ENCODE measurements at places on chromosomes 3 and 15.

GRCh38 chr15:25805031-25805430, 58.1 kb downstream of the ATP10A start:
- DNase-seq, result no peak

DNA sequence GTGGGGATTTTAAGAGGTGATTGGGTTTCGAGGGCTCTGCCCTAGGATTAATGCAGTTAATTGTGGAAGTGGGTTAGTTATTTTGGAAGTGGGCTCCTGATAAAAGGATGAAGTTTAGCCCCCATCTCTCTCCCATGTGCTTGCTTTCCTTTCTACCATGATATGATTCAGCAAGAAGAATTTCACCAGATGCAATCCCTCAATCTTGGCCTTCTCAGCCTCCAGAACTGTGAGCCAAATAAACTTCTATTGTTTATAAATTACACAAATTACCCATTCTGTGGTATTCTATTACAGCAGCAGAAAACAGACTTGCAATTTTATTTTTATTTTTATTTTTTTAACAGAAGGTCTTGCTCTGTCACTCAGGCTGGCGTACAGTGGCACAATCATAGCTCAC, 27.3 kb upstream of the UBE2E1 start:
- DNase-seq, result no peak

- no peak for DNase-seq
Measured at GRCh38 chr3:109072194-109072593, 45.7 kb downstream of the MORC1 start.

GRCh38 chr3:186100398-186100797, 8.5 kb downstream of the ETV5 start:
- no peak for DNase-seq

DNA sequence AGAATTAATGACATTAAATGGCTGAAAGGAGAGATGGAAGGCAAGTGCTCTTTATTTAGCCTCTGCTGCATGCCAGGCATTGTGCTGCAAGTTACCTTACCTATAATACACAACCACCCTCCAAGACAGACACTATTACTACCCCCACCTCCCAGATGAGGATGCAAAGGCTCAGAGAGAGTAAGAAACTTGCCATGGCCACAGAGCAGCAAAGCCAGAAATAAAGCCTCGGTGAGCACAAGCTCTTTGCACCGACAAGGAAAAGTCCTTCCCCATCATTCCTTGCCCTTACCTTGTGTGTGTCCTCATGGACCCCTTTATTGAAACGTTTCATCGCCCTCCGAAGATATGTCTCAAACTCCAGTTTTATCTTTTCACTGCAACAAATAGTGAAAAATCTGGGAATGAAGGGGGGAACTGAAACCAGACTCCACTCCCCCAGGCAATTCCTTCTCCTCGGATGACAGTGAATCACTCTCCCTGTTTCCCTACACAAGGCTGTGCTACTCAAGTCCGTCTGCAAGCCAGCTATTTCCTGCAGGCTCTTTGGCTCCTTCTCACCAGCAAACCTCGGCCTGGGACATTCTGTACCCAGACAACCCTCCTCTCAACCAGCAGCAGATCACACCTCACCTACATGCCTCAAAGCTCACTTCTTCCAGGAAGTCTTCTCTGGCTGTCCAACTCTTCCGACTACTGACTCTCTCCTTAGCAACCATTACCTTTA, 11.4 kb downstream of the XPC start:
- DNase-seq, result no peak

GRCh38 chr3:99418709-99419108, 219.7 kb upstream of the COL8A1 start:
- no peak for DNase-seq

DNA sequence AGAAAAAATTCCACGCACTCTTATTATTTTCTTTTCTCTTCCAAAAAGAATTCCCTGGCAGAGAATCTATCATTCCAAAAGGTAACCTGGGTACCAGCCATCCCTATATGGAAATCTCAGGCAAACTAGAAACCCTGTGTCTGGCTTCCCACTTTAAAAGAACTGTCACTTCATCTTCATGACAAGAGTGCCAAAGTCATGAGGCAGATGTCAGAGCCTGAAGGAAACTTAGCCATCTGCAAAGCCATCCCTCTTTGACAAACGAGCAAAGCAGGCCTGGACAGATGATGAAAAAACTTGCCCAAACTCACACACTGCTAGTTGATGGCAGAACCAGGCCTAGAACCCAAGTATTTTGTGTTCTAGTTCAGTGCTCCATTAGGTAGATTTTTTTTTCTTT, 15.9 kb downstream of the SSR3 start:
- DNase-seq, result no peak

- no peak for DNase-seq
Measured at GRCh38 chr3:47444103-47444502, 31.6 kb downstream of the SCAP start.
